NB4 (cell line): ENCODE measurements at places on chromosomes 6 and 20.

- DNase-seq: no peak
Observed at GRCh38 chr20:61968036-61968810, 97.5 kb downstream of the TAF4 start.

DNA sequence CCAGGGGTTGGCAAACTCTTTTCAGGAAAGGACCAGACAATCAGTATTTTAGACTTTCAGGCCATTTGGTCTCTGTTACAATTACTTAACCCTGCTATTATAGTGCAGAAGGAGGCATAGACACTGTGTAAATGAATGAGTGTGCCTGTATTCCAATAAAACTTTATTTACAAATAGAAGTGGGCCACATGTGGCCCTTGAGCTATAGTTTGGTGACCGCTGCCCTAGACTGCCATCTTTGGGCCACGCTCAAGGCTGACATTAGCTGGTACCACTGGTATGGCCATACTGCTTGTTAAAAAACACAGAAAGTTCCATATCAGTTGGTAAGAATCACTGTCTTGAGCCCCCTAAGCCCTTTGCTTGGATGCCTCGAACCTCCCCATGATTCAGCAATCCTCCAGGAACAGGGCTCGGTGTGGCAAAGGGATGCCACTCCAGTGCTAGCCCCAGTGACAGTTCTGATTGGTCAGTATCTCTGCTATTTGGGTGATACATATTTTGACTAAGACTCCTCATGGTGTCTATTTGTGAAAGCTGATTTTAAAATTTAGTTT, 23.3 kb upstream of the SNRNP48 start:
- DNase-seq: peak; percentile 44

GRCh38 chr6:26243752-26244151, 121.2 kb upstream of the BTN3A2 start:
- no peak for DNase-seq

GRCh38 chr20:34075647-34076046, 36.4 kb downstream of the EIF2S2 start:
- DNase-seq: no peak

- peak; percentile 87 for DNase-seq
Observed at GRCh38 chr20:32507998-32508774, 76.9 kb downstream of the NOL4L start.

- no peak for DNase-seq
Observed at GRCh38 chr6:31701666-31702404, 1.3 kb downstream of the ABHD16A start.

DNA sequence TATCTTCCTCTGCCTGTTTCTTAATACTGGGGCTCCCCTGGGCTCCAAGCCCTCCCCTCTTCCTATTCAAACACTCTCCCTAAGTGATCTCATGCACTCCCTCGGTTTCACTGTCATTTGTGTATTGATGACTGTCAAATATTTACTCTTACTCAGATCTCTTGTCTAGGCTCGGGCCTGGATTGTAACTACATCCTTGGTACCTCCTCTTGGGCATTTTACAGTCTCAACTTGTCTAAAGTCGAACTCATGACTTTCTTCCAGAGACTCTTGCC, 189.4 kb upstream of the PRDM1 start:
- no peak for DNase-seq

- no peak for DNase-seq
Observed at GRCh38 chr20:33172781-33173180, 4.8 kb downstream of the BPIFA2 start.

DNA sequence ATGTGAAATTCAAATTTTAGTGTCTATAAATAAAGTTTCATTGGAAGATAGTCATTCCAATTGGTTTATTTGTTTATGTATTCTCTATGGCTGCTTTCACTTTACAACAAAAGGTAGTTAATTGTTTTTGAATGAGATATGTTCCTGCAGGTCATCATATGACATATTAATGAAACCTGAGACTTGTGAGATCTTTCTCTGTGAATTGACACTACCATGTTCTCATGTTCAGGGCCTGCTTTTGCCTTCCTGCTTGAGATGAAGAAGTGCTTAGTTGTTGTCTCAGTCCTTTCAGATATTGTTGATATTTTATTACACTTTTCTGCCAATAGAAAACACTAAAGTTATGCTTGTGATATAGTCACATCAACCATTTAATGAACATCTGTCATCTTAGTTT, 132.5 kb downstream of the UTRN start:
- no peak for DNase-seq

GRCh38 chr6:6772751-6773150, 184.2 kb downstream of the LY86 start:
- DNase-seq: no peak

- DNase-seq: no peak
Observed at GRCh38 chr6:15255481-15255880, 9.6 kb downstream of the JARID2 start.

- no peak for DNase-seq
Observed at GRCh38 chr6:23875006-23875405, 251.0 kb upstream of the NRSN1 start.
